ENCODE measurements at places on chromosomes 7 and 10.
A peak's percentile ranks its signal among the peaks of the same experiment; 100 is the strongest.

GRCh38 chr10:102616066-102616770 is 28.1 kb upstream of the TRIM8 start:
- DNase-seq = no peak

DNA sequence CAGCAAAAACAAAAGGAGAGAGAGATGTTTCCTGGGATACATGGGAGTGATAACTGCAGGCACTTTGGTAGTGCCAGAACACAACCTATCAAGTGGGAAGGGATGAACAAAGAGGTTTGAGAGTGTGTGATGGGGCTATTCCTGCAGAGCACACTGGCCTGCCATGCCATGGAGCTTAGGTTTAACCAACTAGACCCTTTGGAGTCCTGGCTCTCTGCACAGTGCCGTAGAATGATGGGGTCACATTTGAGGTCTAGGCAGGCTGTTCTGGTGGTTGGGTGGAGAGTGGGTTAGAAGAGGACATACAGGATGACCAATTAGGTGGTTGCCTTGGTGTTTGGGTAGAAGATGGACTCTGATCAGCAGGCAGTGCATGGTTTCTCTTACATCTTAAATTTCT is 101.9 kb upstream of the HABP2 start:
- no peak for DNase-seq

- DNase-seq = no peak
Measured at GRCh38 chr10:4101918-4102654, 317.1 kb upstream of the KLF6 start.

- DNase-seq = no peak
Measured at GRCh38 chr7:151051108-151051507, 2.8 kb downstream of the ASIC3 start.

DNA sequence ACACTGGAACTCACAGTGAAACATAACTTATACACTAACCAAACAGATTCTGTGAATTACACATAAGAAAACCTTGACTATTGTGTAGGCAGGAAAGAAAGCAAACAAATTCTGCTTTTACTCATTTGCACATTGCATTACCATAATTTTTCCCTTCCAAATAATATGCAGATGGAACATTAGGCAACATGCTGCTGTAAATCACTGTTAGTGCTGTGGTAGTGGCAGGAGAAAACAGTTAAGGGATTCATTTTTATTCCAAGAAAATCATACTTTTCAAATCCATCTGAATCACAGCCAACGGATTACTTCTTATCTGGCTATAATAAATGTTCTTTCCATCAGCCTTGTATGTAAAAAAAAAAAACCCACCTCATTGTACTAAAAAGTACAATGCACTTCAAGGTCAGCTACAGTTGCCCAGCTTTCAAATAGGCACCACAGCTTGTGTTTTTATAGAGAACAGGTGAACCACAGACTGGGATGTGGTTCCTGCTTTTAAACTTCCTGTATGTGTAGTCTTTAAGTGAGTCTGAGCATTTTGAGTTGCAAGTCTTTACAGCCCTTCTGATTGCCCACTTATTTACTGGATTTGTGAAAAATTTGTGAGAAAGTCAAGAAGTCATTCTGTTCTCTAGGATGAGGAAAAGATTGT is 590.0 kb upstream of the SEMA3D start:
- DNase-seq = no peak

- no peak for DNase-seq
Measured at GRCh38 chr10:95389176-95389575, 98.4 kb upstream of the PDLIM1 start.

GRCh38 chr10:89295597-89295996 is 6.2 kb upstream of the IFIT2 start:
- no peak for DNase-seq

GRCh38 chr10:4344492-4344994 is 481.5 kb upstream of the AKR1E2 start:
- peak; percentile 7 for DNase-seq

- no peak for DNase-seq
Measured at GRCh38 chr7:80054356-80054755, 80.3 kb upstream of the GNAI1 start.

DNA sequence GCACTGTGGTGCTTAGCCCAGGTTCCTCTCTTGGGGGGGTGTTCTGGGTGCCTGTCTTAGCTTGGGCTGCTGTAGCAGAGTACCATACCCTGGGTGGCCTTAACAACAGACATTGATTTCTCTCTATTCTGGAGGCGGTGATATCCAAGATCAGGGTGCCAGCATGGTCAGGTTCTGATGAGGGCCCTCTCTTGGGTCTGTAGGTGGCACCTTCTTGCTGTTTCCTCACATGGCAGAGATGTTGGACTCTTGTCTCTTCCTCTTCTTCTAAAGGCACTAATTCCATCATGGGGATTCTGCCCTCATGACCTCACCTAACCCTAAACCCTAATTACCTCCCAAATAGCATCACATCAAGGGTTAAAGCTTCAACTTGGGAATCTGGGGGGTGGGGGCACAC is 19.9 kb upstream of the CRHR2 start:
- no peak for DNase-seq

DNA sequence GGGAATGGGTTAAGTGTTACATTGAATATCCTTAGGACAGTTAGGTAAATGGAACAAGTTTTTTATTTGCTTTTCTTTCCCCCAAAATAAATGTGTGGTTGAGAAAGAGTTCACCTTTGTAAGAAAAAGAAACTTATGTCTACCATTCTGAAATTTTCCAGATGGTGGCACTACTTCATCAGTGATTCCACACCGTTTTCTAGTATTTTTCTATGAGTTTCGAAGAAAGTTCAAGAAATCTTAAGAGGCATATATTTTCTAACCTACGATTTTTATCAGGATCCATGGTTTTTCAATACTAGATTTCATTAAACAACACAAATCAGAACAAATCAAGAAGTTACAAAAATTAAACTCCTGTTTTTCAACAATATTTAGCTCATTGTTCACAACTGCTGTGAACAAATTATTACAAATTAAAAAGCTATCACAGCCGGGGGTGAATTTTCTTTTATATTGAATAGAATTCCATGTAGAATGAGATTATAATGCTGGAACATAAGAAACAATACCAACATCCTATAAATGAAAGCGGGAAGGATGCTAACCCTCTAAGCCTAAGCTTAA is 163.1 kb upstream of the NPVF start:
- peak; percentile 14 for DNase-seq

GRCh38 chr10:80590585-80591125 is 53.0 kb downstream of the SH2D4B start:
- DNase-seq = no peak

- no peak for DNase-seq
Measured at GRCh38 chr7:94069162-94069739, 65.1 kb upstream of the BET1 start.

GRCh38 chr7:116024826-116025809 is 5.4 kb downstream of the TFEC start:
- no peak for DNase-seq

- no peak for DNase-seq
Measured at GRCh38 chr7:106073701-106074100, 38.4 kb downstream of the SYPL1 start.

- no peak for DNase-seq
Measured at GRCh38 chr7:143401265-143401664, 7.4 kb downstream of the EPHA1 start.

GRCh38 chr7:4784799-4785198 is 9.4 kb downstream of the AP5Z1 start:
- no peak for DNase-seq

DNA sequence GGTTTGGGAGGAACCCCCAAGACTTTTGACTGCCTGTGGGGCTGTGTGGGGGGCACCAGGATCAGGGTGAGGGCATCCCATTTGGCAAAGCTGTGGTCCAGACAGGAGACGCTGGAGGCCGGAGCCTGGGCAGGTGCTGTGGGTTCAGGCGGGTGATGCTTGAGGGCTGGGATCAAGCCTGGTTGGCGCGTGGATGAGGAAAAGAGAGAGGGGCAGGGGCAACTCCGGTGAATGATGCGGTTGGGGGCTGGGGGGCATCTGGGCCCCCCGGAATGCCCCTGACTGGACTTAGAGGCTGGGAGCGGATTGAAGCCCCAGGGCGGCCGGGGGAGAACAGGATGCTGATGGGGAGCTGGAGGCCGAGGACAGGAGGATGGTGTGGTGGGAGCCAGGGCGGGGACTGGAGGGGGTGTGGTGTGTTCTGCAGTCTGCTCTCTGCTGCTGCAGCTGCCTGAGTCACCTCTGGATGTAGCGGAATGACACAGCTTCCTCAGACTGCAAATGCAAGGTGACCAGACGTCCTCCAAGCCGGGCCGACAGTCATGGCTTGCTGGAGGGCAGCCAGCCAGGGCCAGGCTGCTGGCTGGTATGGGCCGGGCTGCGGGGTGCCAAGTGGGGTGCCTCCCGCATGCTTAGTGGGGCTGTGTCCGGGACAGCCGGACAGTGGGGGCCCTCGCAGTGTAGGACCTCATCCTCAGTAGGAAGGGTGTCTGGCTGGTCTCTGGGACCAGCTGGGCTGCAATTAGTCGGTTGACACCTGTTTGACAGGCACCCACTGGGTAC is 3.2 kb downstream of the MAFK start:
- DNase-seq = peak; percentile 97

- peak; percentile 48 for DNase-seq
Measured at GRCh38 chr7:44617225-44617890, 10.9 kb downstream of the OGDH start.

DNA sequence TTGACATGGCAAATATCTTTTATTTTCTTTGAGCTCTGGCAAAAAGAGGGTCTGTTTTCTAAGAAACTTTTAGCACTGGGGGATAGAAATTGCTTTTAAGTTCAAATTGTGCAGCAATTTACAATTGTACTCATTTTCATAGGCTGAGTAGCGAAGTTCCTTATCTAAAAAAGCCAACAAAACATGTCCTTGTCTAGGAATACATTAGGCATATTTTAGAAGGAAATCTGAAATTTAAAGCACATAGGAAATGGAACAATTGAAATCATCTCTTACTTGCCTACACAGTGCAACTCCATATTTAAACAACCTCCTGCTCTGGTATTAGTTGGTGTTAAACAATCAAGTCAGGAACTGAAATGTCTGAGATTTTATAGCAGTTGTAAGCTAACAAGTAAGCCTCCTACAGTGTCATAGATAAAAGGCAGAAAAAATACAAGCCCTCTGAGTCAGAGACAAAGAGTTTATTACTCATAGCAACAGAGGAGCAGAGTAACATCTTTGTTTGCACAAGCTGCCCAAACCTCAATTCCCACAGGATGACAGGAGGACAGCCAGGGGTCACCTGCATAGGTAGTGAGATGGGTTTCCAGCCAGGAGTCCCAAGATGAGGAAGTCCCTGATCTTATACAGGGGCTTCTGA is 280.2 kb upstream of the HGF start:
- DNase-seq = peak; percentile 74

DNA sequence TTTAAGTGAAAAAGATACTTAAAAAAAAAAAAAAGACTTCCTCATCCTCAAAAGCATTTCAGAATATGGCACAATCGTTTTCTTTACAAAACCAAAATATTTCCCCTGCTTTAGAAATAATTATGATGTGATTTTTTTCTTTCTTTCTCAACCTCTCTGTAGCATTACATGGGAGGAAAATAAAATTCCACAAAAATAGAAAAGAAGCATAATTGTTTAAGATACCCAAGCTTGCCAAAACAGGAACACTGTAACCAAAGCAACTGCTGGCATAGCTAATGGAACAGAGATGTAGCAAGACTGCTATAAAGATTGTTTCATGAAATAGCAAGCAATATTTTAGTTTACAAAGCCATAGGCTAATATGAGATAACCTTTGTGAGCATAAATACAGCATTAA is 75.6 kb upstream of the GPR22 start:
- DNase-seq = no peak

GRCh38 chr10:116985611-116986010 is 19.4 kb downstream of the SHTN1 start:
- no peak for DNase-seq

- DNase-seq = no peak
Measured at GRCh38 chr7:19139706-19140327, 5.4 kb downstream of the FERD3L start.

- DNase-seq = peak; percentile 97
Measured at GRCh38 chr7:133705596-133705995, 421.5 kb upstream of the LRGUK start.

DNA sequence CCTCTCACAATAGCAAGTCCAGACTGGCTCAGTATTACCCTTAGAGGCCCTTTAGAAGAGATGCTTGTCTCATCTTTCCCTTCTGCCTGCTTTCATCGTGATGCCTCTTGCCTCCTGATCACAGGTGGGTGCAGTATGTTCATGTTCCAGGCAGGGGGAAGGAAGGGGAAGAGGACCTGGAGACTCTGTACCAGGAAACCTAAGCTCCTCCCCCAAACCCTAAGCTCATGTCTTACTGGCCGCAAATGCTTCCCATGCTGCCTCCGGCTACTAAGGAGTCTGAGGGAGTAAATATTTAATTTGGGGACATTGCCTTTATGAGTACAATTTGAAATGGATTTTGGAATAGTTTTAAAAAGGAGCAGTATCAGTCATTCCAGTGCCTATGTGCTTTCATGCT is 192.6 kb downstream of the CDCA7L start:
- DNase-seq = no peak

GRCh38 chr10:33509231-33509831 is 174.9 kb upstream of the NRP1 start:
- peak; percentile 83 for DNase-seq

DNA sequence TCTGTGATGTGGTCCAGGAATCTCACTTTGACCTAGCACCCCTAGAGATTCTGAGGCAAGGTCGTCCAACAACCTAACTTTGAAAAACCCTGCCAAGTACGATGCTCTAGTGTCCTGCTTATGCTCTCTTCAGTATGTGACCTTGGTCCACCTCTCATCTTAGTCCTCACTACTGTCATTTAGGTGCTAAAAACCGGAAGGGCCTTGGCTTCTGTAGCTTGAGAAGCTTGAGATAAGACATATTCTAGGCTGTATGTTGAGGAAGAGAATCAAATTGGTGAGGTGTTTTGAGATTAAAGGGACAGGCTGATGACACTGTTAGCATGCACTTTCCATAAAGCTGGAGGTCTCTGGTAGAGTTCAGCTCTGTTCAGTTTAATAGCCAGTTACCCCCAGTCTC is 57.0 kb upstream of the MTPN start:
- DNase-seq = no peak

DNA sequence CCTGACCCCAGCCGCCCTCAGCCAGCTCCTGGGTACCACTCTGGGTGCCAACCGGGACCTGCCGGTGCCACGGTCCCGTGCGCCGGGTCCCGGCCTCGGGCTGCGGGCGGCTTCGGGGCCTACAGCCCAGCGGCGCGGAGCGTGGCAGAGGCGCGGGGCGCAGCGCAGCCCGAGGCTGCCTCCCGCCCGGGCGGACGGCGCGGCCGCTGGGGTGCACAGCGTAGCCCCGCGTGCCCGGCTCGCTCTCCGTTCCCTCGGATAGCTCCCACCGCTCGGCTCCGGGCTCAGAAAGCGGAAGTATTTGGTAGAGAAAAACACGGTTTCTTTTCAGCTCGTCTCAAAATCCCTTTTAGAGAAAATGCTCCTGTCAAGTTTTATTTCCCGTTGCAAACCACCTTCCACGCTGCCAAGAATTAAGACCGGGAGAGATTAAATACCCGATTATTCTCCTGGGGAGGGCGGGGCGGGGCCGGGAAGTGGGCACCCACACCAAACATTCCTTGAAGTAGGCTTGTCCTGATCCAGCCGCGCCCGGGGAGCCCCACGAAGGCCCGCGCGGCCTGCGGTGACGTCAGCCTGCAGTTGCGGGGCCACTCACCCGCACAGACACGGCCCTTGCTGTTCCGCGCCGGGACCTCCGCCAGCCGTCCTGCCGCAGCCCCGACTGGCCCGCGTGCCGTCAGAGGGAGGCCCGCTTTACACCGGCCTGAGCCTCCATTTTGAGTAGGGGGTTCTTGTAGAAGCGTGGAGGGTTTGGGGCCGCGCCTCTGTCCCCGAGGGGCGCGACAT is 7.2 kb downstream of the HOXA13 start:
- no peak for DNase-seq

Measured in RKO (cell line).